MV-4-11 (cell line): ENCODE measurements at places on chromosomes 2 and 18.
A peak's percentile ranks its signal among the peaks of the same experiment; 100 is the strongest.

GRCh38 chr18:62205824-62206223 is 18.8 kb downstream of the RELCH start:
- DNase-seq: no peak

- no peak for DNase-seq
Observed at GRCh38 chr2:144583741-144584453, 64.0 kb upstream of the ZEB2 start.

- no peak for DNase-seq
Observed at GRCh38 chr2:240538031-240538780, 19.6 kb downstream of the ANKMY1 start.

GRCh38 chr2:132662732-132663131 is 7.3 kb downstream of the LYPD1 start:
- DNase-seq: no peak

GRCh38 chr2:71070294-71071093 is 2.0 kb downstream of the NAGK start:
- peak; percentile 47 for DNase-seq

DNA sequence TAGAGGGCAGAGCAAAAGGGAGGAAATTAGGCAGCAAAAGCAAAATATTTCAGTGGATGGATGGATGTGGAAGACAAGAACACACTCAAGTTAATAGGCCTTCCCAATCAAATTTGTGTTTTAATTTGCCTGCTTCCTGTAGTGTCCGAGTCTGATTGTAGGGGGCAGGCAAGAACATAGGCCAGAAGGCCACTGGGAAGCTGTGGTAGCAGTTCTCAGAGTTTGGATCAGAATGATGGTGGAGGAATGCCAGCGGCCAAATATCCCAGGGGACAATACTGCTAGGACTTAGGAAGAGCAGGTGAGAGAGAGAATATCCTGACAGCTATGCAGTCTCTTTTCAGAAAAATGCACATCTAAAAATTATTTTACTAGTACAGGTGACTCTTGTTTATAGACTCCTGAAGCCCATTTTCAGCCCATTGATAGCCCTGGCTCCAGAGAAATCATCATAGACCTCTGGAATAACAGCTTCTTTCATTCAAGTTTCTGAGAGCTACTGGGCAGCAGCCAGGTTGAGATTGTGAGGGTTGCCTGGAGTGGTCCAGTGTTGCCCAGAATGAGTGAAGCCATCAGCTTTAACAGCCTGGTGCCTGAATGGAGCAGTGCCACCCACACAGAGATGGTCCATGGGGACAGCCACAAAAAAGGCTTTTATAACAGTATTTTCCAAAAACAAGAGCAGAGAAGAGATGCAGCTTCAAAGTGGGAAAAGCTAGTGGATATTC is 19.1 kb upstream of the SERPINE2 start:
- no peak for DNase-seq

GRCh38 chr2:175580652-175581051 is 399.1 kb upstream of the ATP5MC3 start:
- no peak for DNase-seq

DNA sequence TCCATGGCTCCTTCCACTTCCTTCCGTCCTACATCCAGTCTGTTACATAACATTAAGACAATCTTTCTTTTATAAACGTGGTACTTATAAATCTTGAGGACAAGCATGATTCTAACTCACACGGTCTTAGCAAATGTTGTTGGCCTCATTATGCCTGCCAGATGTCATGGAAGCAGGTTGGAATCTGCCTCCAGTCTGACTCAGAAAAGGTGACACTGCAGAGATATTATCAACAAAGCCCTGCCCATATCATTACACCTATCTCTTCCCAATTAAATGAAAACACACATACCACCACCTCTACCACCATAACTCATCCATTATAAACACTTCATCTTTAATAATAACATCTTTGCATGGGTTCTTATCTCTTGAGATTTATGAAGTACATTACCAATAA is 334.7 kb upstream of the CHAC2 start:
- DNase-seq: no peak

DNA sequence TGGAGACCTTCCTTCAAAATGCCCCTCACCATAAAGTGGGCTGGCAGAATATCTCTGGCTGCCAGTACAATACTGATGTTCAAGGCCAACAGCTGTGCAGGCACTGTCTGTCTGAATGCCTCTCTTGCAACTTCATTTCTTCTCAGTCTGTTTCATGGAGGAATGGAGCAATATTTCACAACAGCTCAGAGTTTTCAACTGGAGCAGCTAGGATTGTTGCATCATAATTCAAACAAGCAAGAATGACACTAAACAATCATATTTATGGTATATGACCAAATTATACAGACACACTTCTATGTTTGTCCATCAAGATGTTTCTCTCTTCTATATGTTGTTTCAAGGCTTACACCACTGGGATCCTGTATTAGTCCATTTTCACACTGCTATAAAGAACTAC is 444.2 kb downstream of the LRATD1 start:
- peak; percentile 31 for DNase-seq

- DNase-seq: no peak
Observed at GRCh38 chr2:237485844-237486243, 1.2 kb upstream of the MLPH start.

DNA sequence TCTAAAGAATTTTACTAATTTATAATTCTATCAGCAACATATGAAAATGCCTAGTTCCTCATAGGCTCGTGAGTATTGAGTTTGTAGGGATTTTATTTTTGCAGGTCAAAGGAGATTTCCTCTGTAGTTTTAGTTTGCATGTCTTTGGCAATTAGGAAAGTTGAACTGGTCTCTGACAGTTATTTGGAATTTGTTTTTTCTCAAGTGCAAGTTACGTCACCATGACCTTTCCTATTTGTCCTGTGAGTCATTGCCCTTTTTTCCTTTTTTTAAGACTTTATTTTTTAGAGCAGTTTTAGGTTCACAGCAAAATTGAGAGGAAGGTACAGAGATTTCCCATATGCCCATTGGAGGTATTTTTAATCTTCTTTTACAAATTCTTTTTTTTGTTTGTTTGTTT is 29.0 kb downstream of the RAMP1 start:
- DNase-seq: peak; percentile 50

- peak; percentile 94 for DNase-seq
Observed at GRCh38 chr2:26327291-26328272, 18.4 kb upstream of the SELENOI start.
